ENCODE measurements at places on chromosomes 16 and 17. TPM values are rescaled to one million over a fixed set of nuclear protein-coding genes. Genes with fewer than 3 reads are reported as not detected.
A peak's percentile ranks its signal among the peaks of the same experiment; 100 is the strongest.

DNA sequence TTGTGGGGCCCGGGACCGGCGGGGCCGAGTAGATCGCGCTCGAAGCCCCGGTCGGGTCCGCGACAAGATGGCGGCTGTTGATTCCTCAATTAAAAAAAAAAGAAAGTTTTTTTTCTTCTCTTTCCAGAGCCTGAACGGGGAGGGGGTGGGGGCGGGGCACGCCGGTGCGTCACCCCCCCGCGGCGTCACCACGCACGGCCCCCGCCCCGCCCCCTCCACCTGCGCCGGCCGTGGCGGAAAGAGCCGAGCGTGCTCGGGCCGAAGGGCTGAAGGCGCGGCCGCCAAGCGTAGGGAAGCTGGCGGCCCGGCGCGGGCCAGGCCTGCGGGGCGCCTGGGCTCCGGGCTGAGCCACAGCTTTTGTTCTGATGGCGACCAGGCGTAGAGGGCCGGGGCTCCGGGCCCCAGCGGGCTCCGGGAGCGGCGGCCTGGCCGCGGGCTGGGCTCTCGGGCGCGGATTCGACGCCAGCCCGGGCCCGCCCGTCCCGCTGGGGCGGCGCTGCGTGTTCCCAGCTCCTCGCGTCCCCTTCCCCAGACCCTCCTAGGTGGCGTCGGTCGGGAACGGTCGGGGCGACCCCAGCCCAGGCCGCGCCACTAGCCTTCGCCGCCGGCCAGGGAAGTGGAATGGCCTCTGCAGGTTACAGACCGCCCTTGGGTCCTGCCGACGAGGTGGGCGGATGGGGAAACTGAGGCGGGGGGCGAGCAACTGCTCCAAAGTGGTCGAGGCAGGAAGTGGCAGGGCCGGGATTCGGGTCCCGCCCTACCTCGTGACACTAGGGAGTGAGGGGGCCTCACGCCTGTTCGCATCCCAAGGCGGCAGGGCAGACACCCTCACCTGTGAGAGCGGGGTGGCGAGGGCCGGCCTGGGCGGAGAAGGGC is at the start of gene CREBBP:
TSS of gene CREBBP (minus strand) at position 91 of the 876 bp plus-strand sequence. CDS start 797 bp downstream, outside the sequence.
- peak; percentile 93 for DNase-seq

- no peak for DNase-seq
Observed at GRCh38 chr17:17303847-17304490, 796 bp downstream of the NT5M start.

ACSM3 gene
- polyA plus RNA-seq, result 102 TPM

- no peak for DNase-seq
Observed at GRCh38 chr17:51647067-51647466, 386.7 kb downstream of the UTP18 start.

IGF2BP1 gene
- 31.8 TPM for polyA plus RNA-seq

ATP2A3 gene
- polyA plus RNA-seq, result 6.0 TPM

DNA sequence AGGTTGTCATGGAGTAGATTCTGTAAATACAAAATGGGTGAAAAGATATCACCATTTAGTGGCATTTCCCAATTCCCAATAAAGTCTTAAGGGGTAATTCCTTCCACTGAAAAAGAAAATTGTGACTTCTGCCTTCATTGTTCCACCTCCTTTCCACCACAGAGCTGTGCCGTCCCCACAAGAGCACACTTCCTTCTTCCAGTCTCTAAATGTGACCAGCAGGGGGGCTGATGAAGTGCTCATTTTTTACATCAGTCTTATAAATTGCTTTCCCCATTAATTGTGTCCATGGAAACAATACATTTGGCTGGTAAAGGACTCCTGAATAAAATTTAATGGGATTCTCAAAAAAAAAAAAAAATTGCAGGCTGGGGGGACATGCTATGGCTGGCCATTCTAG is 260.8 kb upstream of the PSMD7 start:
- DNase-seq, result no peak

- no peak for DNase-seq
Observed at GRCh38 chr16:47049901-47050583, 76.6 kb upstream of the DNAJA2 start.

- no peak for DNase-seq
Observed at GRCh38 chr16:1643521-1643920, 31.4 kb downstream of the CRAMP1 start.

DNA sequence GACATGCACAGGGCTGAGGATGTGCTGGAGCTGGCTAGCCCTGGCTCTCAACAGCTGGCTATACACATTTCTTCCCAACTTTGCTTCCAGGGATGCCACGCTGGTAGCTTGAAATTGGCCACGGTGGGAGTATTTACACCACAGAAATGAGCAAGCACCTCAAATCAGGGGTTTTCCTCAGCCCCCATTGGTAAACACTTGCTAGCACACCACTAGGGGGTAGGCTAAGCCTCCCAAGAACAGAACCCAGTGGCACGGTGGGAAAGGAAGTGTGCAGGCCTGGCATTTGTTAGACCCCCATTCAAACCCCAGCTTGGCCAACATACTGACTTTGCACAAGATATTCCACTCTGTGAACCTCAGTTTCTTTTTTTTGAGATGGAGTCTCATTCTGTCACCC is 12.9 kb downstream of the DRC3 start:
- no peak for DNase-seq

RHOT1 gene
- polyA plus RNA-seq, result 46.8 TPM

DNA sequence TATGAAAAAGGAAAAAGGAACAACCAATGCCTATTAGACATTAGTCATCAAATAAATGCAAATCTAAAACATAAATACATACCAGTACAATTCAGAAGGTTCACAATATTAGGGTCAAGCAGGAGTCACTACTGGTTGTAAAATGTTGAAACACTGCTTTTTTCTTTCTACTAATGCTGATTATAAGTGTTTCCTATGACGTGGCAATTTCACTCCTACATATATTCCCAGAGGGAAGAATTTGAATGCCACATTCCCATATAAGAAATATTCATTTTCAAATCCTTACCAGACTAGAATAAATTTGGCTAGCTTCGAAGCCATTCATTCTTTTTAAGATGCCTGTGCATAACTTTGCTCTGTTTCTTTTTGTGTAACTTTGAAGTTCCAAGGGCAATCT is 2.6 kb upstream of the KRTAP9-2 start:
- no peak for DNase-seq

KRTAP1-5 gene
- polyA plus RNA-seq, result not detected

KAT7 gene
- 49.9 TPM for polyA plus RNA-seq

GRCh38 chr17:16085066-16085699 is 85.6 kb downstream of the TTC19 start:
- no peak for DNase-seq

PLXDC1 gene
- 7.9 TPM for polyA plus RNA-seq

DNA sequence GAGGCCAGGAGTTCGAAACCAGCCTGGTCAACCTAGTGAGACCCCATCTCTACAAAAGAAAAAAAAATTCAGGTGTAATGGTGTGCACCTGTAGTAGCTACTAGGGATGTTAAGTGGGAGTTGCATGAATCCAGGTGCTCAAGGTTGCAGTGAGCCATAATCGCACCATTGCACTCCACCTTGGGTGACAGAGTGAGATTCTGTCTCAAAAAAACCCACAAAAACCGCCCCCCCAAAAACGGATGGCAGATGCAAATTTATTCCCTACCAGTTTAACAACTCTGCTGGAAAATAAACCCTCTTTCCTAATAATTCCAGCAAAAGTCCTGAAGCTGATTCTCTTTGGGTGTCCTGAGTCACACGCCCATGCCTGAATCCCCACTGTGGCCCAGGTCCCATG is 140.3 kb downstream of the PRKCB start:
- DNase-seq, result no peak

DNA sequence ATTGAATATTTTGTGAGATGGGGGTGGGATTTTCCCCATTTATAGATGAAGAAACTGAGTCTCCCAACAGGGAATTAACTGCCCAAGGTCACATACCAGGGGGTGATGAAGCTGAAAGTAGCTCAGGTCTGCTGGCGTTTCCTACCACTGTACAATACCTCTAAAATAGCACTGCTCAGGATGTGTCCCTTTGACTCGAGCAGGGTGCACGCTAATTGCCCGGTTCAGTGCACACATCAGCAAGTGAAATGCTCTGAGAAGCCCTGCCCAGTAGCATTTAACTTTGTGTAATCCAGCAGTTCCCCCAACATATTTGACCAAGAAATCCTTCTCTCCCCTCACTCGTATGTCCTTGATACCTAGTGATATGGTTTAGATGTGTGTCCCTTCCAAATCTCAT is 50.1 kb upstream of the DDX52 start:
- DNase-seq, result no peak

ABCA9 gene
- 1.8 TPM for polyA plus RNA-seq

DNA sequence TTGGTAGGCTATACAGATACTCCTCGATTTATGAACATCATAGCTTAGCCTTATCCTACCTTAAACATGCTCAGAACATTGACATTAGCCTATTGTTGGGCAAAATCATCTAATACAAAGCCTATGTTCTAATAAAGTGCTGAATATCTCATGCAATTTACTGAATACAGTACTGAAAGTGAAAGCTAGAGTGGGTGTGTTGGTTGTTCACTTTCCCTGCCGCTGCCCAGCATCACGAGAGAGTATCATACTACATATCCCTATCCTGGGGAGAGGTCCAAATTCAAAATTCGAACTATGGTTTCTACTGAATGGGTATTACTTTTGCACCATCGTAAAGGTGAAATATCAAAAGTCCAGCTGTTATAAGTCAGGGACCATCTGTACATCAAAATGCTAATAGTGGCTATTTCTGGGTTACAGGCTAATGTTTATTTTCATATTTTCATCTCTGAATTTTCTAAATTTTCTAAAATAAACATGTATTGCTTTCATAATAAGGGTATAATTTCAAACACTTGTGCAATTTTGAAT is 54.5 kb downstream of the NACA2 start:
- no peak for DNase-seq

DNA sequence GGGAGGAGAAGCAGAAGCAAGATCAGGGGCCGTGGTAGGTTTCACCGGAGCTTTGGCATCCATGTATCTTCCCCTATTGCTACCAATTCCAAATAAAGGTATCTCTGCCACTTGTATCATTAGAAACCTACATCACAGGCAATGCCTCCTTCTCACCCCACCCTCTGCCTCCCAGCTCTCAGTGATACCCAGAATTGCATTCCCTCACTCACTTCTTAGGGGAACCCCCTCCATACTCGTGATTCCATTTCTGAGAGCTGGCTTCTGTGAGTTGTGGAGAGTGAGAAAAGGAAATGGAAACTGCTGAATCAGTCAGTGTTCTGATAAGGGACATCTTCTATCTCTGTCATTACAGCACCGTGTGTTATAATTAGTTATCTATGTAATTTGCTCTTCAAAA is 2.3 kb upstream of the CCL3 start:
- no peak for DNase-seq

MYH13 gene
- polyA plus RNA-seq, result 0.30 TPM

GRCh38 chr17:57803021-57803420 is 46.8 kb downstream of the MRPS23 start:
- DNase-seq, result no peak

GRCh38 chr17:50095626-50096037 is 481 bp downstream of the PDK2 start:
- DNase-seq, result peak; percentile 57

SLFN14 gene
- polyA plus RNA-seq, result 0.22 TPM

GRCh38 chr17:2070241-2071023 is 15.5 kb downstream of the HIC1 start:
- DNase-seq, result no peak

AATK gene
- polyA plus RNA-seq, result 6.0 TPM

DNA sequence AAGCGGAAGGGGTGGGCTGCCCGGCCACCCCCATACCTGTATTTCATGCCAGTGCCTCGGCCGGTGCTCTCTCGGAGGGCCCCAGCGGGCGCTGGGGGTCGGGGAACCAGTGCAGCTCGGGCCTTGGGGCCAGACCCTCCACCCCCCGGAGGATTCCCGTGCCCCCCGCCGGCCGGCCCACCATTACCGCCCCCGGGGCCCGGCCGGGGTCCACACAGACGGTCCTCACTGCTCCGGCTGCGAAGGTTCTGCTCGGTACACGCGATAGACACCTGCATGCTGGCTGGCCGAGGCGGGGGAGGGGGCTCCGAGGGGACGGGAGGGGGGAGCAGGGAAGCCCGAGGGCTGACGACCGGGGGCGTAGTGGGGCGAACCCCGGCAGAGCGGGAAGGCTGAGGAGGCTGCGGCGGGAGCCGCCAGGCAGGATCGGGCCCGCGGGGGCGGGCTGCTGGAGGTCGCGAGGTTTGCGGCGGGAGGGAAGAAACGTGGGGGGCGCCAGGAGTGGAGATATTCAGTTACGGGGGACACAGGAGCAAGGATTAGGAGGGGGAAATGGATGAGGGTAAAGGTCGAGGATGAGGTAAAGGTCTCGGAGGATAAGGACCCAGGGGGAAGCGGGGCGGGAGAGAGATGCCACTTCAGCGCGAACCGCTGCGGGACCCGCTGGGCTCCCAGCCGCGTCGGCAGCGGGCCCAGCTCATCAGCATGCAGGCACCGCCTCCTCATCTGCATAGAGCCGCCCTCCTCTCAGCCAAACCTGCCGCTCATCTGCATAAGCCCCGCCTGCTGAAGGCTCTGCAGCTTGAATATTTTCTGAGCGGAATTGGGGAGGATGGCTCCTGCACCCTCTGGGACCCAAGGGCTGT is at the start of gene KCNAB3:
TSS of gene KCNAB3 (minus strand) at position 699 of the 866 bp plus-strand sequence. CDS start at position 278, 421 bp downstream.
- DNase-seq, result peak; percentile 79

DNA sequence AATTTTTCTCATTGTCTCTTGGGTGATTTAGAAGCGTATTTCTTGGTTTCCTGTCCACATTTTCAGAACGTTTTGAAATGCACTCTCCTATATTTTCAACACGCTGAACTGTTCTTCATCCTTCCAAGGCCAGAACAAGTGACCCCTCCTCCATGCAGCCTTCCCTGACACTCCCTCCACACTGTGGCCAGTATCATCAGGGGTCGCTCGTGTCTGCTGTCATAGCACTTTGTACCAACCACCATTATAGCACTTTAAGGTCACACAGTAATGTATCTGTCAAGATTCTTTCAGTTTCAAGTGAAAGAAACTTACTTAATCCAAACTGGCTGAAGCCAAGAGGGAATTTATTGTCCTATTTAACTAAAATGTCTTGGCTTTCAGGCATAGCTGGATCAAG is 17.5 kb upstream of the IL21R start:
- DNase-seq, result no peak

TNP2 gene
- not detected for polyA plus RNA-seq

DNA sequence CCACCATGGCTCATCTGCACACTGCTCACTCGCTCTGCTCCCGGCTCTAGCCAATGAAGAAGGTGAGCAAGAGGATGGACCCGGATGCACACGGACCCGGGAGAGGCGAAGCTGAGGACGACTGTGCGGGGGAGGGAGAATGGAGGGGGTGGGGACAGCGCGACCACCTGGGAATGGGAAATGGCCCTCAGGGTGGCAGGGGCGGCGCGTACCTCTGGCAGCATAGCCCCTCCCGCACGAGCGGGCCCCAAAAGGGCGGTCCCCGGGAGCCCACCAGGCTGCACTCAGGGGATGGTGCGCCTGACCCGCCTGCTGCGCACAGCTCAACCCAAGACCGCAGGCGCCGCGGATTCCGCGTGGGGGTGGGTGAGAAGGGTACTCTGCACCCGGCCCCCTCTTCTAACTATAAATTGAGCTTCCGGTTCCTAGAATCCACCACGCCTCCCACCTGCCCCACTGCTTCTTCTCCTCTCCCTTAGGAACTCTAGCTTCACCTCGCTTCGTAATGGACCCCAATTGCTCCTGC is 6.1 kb downstream of the MT1H start:
- no peak for DNase-seq

KRT24 gene
- 0.09 TPM for polyA plus RNA-seq

XYLT1 gene
- polyA plus RNA-seq, result 7.6 TPM

C16orf87 gene
- 29.1 TPM for polyA plus RNA-seq

- no peak for DNase-seq
Observed at GRCh38 chr17:13822700-13823099, 221.0 kb upstream of the HS3ST3A1 start.

GRCh38 chr16:20911361-20911760 is 10.8 kb downstream of the LYRM1 start:
- DNase-seq, result no peak

SLC16A6 gene
- 0.92 TPM for polyA plus RNA-seq

CCL22 gene
- 0.13 TPM for polyA plus RNA-seq

GNGT2 gene
- 1.7 TPM for polyA plus RNA-seq

KRTAP4-1 gene
- polyA plus RNA-seq, result not detected

Data from renal pelvis (tissue), 12 donors.